ENCODE measurements at places on chromosomes 7 and 10.
A peak's percentile ranks its signal among the peaks of the same experiment; 100 is the strongest.

GRCh38 chr10:110118891-110119621 lies 88.3 kb upstream of the MXI1 start:
- no peak for DNase-seq

GRCh38 chr10:33899578-33900531 lies 565.4 kb upstream of the NRP1 start:
- no peak for DNase-seq

GRCh38 chr7:157337316-157338149 lies 729 bp downstream of the DNAJB6 start:
- peak; percentile 32 for DNase-seq

DNA sequence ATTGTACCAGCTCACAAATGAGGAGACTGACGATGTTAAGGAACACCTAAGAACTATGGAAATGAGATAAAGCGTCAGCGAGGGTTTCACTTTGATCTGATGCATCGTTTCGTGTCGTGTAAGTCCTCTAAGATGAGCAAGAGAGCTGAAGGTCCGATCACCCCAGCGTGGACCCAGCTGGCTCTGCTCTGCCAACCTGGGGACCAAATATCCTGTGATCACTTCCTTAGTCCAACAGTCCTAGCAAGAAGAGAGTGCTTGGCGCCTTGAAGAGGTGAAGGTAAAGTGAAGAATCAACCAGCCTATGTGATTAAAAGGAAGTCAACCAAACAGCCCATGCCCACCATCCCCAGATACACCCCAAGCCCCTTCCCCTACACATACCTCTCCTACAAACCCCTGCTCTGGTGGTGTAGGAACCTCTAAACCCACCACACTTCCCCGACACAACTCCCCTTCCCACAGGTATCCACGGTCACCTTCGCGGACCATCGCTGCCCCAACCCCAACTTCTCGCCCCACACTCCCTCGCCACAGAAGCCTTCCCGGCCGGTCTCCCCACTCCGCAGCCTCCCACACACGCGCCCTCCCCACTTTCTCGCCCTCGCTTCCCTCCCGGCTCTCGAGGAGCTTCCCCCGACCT lies 722 bp downstream of the UPF2 start:
- no peak for DNase-seq

GRCh38 chr10:34590793-34591192 lies 224.3 kb downstream of the PARD3 start:
- DNase-seq = no peak

GRCh38 chr7:107318523-107319160 lies 149.8 kb downstream of the HBP1 start:
- DNase-seq = no peak

DNA sequence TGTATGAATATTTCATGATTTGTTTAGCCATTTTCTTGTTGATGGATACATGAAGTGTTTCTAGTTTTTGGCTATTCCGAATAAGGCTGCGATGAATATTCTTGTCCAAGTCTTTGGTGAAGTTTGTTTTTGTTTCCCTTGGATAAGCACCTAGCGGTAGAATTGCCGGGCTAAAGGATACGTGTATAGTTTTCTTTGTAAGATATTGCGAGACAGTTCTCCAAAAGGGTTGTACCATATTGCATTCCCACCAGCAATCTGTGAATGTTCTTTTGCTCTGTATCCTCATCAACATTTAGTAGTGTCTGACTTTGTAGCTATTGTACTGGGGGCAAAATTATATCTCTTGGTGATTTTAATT lies 142.6 kb downstream of the DOCK1 start:
- no peak for DNase-seq

GRCh38 chr10:5661043-5661442 lies 5.4 kb downstream of the ASB13 start:
- DNase-seq = no peak

GRCh38 chr7:158997110-158997453 lies 140.7 kb downstream of the DYNC2I1 start:
- no peak for DNase-seq

DNA sequence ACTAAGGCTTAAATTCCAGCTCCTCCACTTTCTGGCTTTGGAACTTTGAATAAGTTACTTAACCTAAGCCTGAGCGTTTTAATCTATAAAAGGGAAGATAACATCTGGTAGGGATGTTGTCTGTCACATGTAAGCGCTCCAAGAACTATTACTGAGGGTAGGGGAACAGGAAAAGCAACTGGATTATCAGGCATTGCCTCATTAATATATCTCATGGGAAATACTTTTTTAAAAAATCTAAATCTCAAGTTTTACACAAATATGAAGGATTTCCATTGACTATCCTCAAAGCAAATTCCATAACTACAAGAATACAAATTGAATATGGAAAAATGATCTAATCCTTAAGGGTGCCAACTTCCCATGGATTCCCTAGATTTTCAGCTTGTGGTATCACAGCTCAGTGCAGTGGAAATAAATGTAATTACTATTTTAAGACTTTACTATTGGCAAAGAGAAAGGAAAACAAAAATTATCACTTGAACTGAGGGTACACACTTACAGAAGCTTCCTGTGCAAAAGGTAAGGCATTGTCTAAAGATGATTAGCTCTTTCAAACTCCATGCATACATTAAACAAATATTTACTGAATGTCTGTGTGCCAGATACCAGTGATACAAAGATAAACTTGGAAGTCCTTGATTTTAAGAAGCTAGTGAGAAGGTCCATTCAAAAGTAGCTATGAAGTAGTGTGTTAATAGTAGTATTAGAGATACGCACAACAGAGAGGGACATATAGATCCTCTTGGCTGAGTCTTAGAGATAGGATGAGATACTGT lies 38.4 kb downstream of the NT5C2 start:
- no peak for DNase-seq

DNA sequence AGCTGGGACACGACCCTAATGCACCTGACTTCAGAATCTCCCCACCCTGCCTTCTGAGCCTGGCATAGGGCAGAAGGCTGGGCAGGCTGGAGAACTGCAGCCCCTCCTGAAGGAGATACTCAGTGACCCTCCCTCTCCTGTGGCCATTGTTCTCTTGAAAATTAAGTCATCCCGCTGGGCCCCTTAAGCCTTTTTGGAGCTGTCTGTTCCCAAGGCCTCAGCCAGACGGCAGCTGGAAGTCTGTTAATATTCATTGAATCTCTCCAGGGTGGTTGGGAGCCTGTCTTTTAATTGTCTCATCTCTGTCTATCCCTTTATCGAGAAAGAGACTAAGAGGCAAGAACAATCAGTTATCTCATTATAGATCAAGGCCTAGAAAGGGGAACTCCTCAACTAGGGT lies 118.1 kb upstream of the PCBD1 start:
- no peak for DNase-seq

- DNase-seq = no peak
These were observed 258.1 kb downstream of the STK31 start for GRCh38 chr7:23967949-23968599.

DNA sequence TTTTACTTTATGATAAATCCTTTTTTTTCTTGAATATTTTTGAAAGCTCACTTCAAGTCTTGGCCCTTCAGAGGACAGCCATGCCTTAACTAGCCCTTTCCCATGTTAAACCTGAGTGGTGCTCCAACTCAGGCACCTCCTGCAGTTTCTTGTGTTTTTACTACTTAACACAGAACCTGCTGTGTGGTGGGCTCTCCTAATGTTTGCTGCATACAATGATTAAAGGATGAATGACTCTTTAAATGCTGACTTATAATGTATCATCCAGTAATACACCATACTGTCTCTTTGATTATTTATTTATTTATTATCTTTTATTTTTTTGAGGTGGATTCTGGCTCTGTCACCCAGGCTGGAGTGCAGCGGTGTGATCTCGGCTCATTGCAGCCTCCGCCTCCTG lies 179.4 kb downstream of the SEMA3E start:
- no peak for DNase-seq

DNA sequence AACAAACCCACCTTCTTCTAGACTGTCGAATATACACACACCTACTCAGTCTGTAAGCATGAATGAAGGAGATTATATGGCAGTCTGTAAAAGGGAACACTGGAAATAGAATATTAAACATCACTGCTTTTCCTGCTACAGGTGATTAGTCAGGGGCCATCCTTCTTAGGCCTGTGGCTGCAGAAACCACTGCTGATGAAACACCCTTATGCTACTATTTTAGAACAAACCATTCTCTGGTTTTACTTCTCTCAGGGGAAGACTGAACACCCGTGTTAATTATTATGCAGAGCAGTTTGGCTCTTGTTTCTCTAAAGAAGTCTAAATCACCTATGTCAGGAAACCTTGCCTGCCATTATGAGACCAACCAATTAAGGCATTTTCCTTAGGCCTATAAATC lies 351.1 kb upstream of the KLF6 start:
- no peak for DNase-seq

DNA sequence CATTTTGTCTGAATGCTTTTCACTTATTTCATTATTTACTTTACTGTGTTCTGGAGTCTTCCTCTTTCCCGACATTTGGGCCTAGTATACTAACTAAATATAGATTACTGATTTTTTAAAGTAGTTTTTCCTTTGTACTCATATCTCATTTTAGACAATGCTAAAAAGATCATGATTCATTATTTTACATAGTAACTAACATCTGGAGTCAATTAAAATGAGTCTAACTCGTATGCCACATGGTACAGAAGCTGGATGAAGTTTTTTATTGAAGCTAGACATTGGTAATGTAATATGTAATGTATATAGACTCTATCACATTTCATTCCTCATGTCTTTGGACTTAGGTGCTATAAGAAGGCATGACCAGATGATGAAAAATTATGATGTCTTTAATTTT lies 156.3 kb upstream of the HGF start:
- no peak for DNase-seq

DNA sequence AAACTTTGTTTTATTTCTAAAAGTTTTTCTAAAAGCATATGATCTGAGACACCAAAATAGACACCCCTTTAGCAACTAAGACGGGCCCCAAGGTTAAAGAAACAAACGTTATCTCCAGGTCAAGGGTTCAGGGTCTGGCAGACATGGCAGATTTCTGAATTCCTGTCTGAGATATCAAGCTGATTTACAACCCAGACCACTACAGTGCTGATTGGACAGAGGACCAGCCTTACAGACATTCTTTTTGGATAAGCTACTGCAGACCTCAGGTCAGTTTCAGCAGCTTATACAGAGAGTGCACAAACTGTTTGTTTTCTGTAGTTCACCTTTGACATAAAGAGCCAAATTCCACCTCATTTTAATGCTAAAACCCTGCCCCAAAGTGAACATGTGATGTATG lies 34.8 kb downstream of the SVOPL start:
- no peak for DNase-seq

DNA sequence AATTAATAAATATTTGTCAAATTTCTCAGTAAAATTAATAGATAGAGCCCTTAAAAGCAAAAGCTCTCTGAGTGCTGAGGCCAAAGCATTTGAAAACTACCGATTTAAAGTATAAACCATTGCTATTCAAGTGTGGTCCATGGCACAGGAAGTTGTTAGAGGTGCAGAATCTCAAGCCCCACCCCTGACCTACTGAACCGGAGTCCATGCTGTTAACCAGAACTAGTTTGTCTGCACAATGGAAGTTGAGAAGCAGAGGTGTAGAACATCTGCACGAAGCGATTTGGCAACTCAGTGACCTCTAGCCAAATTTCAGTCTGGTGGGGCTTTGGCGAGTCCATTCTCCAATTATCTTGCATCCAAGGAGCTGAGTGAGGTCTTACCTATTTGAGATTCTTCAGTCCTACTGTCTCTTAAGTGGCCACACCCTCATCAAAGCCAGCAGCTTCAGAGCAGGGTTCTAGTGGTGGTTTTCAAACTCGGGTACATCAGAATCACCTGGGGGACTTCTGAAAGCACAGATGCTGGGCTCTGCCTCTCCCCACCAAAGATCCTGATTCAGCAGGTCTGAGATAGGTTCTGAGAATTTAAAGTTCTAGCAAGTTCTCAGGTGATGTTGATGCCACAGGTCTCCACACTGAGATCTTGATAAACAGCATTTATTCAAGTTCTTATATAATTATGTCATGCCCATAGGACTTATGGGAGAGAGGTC lies 96.8 kb upstream of the SAMD8 start:
- DNase-seq = no peak

DNA sequence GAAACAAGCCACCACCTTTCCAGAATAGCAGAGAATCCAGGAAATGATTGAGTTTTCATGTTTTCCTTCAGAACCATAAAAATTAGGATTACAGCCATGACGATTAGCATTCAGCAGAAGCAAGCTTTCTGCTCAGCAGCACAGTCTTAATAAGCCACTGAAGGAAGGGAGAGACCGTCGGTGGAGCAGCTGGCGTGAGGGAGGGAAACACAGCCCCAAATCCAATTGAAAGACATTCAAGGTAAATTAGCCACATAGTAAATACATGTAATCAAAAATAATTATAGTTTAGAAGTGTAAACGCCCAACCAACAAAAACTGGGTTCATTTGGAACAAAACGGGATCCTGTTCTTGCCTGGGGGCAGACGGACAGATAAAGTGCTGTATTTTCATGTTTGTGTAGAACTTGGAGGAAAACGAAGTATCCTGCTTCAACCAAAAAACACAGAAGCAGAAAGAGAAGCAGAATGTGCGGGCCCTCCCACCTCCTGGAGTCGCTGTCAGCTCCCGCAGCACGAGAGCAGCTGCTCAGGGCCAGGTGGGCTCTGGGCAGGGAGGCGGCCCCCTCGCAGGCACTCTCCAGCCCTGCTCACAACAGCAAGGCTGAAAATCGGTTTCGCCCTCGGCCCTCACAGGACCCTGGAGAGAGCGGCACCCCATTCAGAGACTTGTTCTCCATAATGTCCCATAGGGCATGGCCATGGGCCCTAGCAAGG lies 84.9 kb downstream of the TCERG1L start:
- peak; percentile 80 for DNase-seq

GRCh38 chr10:112195224-112195623 lies 11.7 kb upstream of the GPAM start:
- no peak for DNase-seq

DNA sequence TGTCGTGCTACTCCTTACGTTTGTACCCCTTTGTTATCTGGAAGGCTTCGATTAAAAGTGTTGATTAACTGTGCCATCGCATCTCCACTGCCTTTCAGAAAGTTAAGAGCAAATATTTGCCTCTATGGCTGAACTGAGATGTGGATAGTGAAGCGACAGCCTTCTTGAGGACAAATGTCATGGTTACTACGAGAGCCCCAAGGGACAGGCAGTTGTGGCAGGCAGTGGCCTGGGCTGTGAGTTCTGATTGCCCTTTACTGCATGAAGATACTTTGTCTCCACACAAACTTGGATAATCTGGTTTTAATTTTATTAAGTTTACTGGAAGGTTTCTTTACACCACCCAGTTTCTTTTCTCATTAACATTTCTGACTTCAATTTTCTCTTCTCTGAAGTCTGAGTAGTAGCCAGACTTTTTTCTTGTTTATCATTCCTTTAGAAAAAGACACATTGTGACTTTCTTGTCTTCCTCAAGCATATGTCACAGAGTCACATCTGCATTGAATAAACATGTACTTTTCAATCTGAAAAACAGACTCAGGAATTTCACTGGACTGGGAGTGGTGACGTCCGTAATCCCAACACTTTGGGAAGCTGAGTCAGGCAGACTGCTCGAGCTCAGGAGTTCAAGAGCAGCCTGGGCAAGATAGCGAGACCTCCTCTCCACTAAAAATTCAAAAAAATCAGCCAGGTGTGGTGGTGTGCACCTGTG lies 1.5 kb downstream of the TAS2R41 start:
- DNase-seq = no peak

Data from NCI-H748 treated with DMSO at 0.1 percent for 48 hours (cell line).